Stimulated activated naive CD4-positive, alpha-beta T cell treated with Interleukin-2 at 50 U/mL for 16 hours (primary cell): ENCODE measurements at places on chromosomes 16 and 17.

- peak; percentile 3 for DNase-seq
These were observed 84.9 kb downstream of the HS3ST2 start for GRCh38 chr16:22898874-22899348.

GRCh38 chr17:74831444-74832146, 28.1 kb downstream of the GRIN2C start:
- no peak for DNase-seq

DNA sequence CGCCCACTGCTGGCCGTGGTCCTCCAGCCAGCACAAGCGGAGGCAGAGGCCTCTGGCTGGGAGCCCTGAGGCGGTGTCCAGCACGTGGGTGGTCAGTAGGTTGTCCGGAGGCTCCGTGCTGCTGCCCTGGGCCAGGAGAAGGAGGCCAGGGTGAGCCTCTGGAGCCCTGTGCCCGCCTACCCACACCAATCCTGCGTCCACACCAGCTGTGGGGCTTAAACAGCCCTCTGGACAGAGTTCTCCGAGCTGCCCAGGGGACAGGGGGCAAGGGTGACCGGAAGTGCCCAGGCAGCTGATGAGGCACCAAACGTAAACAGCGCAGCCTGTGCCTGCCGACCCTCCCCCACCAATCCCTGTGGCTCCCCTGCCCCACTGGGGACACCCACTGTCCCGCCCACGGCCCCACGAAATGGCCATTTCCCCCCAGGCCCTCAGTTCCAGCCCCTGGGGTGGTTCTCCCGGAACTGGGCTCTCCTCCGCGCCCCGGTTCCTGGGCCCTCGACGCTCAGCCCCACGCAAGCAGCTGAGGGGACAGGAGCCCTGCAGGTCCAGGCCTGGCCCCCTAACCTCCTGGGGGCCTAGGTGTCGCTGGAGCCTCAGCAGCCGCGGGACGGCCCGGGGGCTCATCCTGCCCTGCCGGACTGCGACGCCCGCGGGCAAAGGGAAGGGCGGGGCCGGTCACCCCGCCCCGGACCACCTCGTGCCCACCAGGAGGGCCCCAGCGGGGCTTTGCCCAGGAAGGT, 27.9 kb upstream of the DBNDD1 start:
- no peak for DNase-seq

DNA sequence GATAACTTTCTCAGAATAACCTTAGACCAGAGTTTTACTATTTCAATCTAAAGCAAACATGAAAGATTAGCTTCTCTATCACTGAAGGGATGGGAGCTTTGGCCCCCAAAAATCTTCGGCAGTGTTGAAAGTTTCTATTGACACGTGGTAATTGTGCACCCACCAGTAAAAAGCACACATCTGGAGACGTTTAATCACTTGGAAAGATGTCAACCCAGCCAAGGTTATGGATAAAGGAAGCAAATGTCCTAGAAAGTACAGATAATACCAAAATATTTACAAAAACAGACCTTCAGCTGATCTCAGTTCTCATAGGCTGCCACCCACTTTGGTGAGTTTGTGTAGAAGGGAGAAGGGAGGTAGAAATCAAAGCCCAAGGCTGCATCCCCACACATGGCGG, 5.3 kb downstream of the MYCBPAP start:
- no peak for DNase-seq

DNA sequence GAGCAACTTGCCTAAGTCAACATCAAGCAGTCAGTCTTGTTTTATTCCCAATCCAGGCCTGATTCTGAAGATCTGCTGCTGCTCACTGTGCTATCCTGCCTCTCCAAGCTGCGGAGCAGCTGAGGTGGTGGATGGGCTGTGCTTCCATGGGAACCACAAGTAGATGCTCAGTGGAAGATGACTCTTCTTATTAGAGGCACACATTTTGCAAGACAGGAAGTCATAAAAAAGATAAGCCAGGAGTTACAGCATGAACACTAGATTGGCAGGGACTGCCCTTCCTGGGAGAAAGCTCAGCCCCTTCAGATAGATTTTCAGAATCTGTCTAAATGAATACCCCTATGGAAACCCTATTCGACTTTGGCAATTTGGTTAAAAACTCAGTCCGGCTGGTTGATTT, 143.1 kb downstream of the SHISA6 start:
- DNase-seq, result no peak

DNA sequence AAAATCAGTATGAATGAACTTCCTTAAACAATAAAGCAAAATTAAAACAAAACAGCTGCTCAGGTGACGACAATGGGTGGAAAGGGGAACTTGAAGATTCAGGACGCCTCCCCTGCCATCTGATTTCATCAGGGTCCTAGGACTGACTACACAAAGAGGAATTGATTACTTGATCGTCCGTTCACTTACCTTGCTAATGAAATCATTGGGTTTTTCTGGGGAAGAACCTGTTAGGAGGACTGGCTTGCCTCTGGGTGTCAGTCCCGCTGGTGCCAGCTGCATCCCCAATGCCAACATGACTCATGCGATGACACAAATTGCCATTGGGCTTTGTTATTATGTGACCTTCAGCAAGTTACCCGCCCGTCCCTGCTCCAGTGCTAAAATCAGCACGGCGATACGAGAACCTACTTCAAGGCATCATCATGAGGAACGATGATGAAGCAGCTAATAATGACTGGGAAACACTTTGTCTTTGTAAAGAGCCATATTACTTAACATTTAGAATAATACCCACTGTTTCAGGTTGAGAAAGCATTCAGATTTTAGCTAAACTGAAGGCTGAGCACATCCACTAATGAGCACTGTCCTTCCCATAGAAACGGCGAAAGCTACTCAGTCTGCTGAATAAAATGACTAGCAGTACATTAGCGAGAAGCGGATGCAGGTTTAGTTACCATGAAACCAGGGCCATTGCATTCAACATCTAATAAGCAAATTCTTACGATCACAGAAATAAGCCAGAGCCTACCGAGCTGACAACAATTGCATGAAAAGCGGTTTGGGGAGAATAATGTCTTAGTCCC, 139.4 kb downstream of the ZFHX3 start:
- no peak for DNase-seq

DNA sequence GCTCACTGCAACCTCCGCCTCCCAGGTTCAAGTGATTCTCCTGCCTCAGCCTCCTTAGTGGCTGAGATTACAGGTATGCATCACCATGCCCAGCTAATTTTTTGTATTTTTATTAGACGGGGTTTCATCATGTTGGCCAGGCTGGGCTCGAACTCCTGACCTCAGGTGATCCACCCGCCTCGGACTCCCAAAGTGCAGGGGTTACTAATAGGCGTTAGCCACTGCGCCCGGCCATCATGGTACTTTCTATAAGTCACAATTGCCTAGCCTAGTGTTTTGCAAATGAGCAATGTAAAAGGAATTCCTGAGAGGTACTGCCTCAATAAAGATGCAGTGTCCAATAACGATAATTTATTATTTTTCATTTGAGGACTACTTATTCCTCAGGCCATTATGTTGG, 13.9 kb upstream of the PSMC3IP start:
- DNase-seq, result no peak

GRCh38 chr17:4463818-4464476, 30.2 kb downstream of the SPNS3 start:
- no peak for DNase-seq

GRCh38 chr17:78383725-78384471, 5.4 kb downstream of the PGS1 start:
- peak; percentile 57 for DNase-seq

GRCh38 chr17:55676274-55676673, 46.4 kb downstream of the TMEM100 start:
- DNase-seq, result no peak

- DNase-seq, result no peak
These were observed 13.6 kb downstream of the FTO start for GRCh38 chr16:53717577-53717976.

DNA sequence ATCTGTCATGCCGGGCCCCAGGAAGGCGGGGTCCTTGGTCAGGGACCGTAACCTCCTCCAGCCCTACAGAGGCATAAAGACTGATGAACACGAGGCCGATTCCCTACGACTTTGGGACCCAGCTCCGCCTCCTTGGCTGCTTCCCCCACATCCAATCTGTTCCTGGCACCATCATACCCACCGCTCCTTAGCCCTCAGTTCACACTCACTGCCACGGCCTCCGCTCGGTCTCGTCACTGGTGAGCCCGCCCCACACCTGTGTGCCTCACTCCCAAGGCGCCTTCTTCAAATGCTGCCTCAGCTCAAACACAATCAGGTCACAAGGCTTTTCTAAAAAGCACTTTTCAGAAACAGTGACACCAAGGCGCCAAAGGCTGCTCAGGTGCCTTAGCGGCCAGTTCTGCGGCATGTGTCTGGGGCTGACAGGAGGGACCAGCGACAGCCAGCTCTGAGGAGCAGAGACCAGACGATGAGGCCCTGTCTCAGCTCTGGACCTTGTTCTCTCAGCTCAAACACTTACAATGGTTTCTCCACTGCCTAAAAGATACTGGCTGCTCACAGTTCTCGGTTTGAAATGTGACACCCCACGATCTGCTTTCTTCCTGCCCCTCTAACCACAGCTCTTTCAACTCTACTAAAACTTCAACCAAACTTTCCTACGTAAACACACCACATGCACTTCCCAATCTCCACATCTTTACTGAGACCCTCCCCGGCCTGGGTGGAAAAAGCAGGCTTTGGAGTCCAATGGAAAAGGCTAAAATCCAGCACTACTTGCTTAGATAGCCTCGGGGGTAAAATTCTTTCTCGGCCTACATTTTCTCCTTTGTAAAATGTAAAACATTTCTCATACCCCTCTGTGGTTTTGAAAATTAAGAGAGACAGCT, 33.2 kb downstream of the CYB5D2 start:
- DNase-seq, result peak; percentile 12

GRCh38 chr16:9658164-9658563, 524.1 kb downstream of the GRIN2A start:
- DNase-seq, result no peak

GRCh38 chr16:85078226-85078625, 34.0 kb downstream of the CIBAR2 start:
- DNase-seq, result no peak

GRCh38 chr17:1186214-1186820, 6.5 kb upstream of the ABR start:
- no peak for DNase-seq

DNA sequence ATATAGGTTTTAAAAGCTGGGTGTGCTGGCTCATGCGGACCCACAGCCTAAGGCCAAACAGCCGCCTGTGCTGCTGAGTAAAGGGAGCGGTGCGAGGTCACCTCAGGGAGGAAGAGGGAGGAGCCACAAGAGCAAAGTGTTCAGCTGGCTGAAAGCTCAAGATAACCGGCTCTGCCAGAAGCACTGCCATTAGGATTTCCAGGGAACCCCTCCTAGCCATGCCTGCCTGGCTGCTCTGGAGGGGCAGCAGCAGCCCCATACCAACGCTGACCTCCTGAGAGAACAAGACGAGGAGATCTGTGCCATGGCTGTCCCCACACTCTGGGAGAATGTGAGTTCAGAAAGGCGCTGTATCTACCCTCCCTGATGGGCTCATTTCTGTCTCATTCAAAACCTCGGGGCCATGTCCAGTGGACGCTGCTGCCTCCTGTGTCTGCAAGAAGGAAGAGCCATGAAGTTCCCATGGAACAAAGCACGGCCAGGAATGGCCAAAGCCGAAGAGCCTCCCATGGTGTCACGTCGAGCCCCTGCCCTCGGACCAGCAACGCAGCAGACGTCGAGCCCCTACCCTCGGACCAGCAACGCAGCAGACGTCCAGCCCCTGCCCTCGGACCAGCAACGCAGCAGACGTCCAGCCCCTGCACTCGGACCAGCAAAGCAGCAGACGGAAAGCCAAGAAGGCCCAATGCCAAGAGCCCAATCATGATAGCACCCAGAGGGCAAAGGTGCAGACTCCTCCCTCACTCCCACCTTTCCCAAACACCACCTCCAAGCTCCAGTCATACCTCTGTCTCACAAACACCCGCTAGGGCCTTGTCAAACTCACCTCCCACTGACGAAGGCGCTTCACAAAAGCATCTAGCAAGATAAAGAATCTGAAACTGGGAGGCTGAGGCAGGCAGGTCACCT, 107.0 kb downstream of the ANKRD11 start:
- DNase-seq, result no peak

GRCh38 chr17:30248786-30249185, 13.3 kb upstream of the SLC6A4 start:
- DNase-seq, result no peak

GRCh38 chr16:83568345-83568744, 239.4 kb upstream of the HSBP1 start:
- DNase-seq, result no peak

DNA sequence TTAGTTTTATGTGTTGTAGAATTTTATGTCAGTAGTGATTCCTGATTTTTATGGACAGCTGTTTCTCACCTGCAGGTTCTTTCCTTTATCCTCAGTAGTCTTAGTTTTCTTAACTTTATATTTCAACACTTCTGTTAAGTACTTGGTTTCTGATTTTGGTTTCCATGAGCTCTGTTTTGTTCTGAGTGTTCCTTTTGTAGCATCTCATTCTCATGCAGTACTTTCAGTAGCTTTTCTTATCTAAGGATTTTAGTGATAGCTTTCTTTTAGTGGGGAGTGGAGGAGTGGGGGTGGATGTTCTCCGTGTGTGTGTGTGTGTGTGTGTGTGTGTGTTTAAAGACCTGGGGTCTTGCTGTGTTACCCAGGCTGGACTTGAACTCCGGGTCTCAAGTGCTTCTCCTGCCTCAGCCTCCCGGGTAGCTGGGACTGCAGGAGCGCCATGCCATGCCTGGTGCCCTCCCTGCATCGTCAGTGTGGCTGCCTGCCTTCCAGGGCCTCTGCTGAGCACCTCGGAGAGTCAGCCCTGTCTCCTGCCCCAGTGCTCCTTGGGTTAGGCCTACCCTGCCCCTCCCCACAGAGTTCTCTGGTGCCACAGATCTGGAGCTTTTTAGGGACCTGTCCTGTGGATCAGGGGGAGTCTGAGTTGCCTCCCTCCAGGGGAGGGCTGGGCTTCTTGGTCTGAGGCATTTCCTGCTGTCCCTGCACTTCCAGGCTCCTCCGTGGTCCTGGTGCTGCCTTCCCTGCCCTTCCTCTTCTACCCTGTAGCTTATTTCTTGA, 4.3 kb upstream of the ZNF750 start:
- DNase-seq, result no peak

DNA sequence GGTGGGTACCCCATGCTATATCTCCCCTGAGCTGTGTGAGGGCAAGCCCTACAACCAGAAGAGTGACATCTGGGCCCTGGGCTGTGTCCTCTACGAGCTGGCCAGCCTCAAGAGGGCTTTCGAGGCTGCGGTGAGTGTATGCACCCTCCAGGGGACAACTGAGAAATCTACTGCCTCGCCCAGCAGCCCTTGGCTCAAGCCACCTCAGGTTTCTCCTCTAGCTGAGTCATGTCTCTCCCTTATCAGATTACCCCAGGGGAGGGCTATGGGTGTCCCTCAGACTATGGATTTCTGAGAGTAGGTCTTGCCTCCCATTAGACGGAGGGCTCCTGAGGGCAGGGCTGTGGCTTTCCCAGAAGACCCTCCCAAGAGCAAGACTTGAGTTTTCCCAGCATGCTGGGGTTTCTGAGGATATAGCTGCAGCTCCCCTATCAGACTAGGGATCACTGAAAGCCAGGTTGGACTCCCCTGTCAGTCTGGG, 6.7 kb downstream of the NEK8 start:
- no peak for DNase-seq

DNA sequence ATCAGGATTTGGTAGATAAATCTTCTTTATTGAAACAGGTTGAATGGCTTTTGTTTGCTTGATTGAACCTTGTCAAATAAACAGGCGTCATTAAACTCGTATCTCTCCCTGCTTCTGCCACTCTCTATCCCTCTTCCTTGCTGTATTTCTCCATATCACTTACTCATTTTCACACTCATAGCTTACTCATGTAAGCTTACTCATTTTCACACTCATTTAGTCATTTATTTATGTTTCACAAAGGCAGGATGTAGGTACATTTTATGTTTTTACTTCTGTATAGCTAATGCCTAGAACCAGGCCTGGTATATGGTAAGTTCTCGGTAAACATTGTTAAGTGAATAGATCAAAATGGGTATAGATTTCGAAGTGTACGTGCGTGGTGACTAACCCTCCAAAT, 450.0 kb downstream of the PMP22 start:
- DNase-seq, result no peak
